ENCODE measurements at places on chromosomes 6 and 20.

DNA sequence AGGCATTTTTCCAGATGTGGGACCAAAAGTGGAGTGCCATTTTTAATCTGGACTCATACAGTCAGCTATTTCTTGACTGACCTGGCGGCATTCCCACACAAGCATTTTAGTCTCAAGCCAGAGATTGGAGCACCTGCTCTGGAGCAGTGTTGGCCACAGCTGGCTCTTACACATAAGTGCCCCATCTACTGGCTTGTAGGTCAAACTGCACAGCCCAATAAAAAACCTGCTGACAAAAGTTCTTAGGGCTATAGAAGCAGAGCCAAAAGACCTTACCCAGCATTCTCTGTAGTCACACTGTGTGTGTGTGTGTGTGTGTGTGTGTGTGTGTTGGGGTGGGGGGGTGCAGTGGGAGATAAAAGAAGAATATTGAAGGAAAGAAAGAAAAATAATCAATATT is 38.6 kb upstream of the SENP6 start:
- DNase-seq: no peak

- no peak for DNase-seq
Measured at GRCh38 chr20:58168843-58169242, 59.6 kb downstream of the ANKRD60 start.

GRCh38 chr6:149012040-149012545 is 265.3 kb downstream of the UST start:
- DNase-seq: no peak

GRCh38 chr20:45229264-45230056 is 8.3 kb downstream of the SEMG2 start:
- DNase-seq: peak; percentile 6

- no peak for DNase-seq
Measured at GRCh38 chr6:38110481-38110971, 291.0 kb downstream of the ZFAND3 start.

GRCh38 chr6:20217891-20218290 is 5.6 kb upstream of the MBOAT1 start:
- DNase-seq: no peak

DNA sequence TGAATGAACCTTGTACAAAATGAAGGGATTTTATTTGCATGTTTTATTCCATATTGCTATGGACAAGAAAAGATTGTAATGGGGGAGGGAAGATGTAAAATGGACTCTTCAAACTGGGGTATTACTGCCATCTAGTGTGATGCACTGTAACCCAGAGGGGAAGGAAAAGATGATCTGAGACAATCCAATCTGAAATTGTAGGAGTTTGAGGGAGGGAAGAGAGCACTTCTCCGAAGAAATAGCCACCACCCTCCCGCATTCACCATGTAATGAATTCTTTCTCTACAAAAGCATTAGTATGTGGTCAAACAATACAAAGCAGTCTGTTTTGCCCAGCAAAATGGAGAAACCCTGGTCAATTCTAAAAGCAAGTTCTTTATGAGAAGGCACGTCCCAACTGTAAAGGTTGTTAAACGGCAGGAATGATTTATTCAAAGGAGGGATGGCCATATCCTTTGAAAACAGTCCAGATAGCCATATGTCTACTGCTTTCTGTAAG is 679.5 kb upstream of the NRSN1 start:
- DNase-seq: no peak

- DNase-seq: no peak
Measured at GRCh38 chr20:2006452-2007361, 12.8 kb upstream of the PDYN start.

DNA sequence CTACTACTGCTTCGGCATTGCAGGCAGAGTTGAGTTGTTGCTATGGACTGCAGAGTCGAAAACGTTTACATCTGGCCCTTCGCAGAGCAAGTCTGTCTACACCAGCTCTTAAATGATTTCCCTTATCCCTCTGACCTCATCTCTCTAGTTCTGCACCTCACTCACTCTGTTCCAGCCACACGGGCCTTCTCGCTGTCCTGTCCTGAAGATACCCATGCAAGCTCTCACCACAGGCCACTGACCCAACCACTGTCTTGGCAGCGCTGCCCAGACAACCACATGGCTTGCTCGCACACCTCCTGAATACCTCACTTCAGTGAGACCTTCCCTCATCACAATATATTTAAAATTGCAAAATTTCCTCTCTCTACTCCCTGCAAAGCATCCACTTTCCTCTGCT is 31.4 kb downstream of the B4GALT5 start:
- DNase-seq: no peak

- no peak for DNase-seq
Measured at GRCh38 chr20:57474816-57475215, 50.1 kb downstream of the CTCFL start.

GRCh38 chr6:63571361-63572043 is 778 bp upstream of the LOC128125822 start:
- DNase-seq: peak; percentile 20

DNA sequence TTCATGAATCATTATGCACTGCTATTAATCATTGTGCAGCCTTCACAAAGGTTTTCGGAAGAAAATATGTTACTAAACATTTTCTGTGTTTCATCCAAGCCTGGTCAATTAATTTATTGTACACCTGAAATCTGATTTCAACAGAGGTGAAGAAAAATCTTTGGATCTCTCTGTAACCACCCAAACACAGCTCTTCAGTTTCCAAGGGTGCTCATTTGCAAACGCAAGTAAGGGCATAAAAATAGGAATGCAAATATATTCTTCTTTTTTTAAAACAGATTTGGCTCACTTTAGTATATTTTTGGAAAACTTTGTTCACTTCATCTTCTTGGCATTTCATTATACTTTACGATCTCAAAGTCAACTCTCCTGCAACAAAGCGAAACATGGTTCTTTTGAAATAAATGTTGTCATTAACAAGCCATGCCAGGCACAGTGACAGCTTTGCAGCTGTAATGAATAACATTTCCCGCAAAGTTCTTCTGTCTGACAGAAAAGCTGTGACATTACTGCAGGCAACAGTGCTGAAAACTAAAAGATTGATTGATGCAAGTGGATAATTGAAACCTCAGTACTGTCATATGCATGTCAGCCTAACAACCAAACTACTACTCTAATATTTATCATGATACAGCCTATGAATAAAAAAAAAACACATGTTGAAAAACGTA is 348.3 kb downstream of the FRK start:
- DNase-seq: no peak

GRCh38 chr6:99789767-99790166 is 183.1 kb downstream of the PRDM13 start:
- no peak for DNase-seq

- no peak for DNase-seq
Measured at GRCh38 chr20:33709905-33710541, 10.1 kb downstream of the PXMP4 start.

DNA sequence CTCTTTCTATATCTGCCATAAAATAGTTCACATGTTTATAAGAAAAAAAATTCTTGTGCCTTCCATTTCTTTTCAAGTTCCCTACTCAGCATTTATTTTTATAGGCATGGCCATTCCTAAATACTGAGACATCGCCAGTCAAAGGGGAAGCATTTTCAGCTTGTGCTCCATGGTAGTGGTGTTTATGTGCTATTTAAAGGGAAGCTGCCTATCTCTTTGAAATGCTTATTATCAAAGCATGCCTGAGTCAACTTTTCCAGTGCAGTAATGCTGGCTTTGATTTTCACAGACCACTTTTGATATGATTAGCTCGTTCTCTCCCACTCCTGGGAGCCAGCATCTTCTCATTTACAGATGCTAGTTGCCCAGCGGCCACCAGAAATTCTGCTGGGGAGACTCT is 124.1 kb upstream of the RIN2 start:
- DNase-seq: no peak

- DNase-seq: no peak
Measured at GRCh38 chr6:140256248-140256647, 881.8 kb upstream of the CITED2 start.

GRCh38 chr20:40887105-40887504 is 141.5 kb upstream of the TOP1 start:
- DNase-seq: no peak

DNA sequence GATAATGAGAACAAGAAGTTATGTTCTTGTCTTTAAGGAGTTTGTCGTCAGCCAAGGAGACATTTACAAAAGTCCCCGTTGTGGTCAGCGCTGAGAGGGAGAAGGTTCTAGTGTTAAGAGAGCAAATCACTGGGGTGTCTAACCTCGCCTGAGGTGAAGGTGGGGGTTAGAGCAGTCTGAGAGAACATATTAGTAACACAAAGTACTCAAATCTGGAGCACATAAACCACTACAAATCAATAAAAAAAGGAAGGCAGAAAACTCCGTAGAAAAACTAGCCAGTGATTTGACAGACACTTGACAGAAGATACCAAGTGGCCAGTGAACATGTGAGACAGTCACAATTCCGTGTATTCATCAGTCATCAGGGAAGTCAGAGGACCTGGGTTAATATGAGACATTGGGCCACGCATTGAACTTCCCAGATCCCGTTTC is 45.4 kb downstream of the CDS2 start:
- no peak for DNase-seq

- DNase-seq: no peak
Measured at GRCh38 chr6:6525933-6526332, 62.6 kb upstream of the LY86 start.

- no peak for DNase-seq
Measured at GRCh38 chr6:153898360-153899059, 140.5 kb upstream of the OPRM1 start.

DNA sequence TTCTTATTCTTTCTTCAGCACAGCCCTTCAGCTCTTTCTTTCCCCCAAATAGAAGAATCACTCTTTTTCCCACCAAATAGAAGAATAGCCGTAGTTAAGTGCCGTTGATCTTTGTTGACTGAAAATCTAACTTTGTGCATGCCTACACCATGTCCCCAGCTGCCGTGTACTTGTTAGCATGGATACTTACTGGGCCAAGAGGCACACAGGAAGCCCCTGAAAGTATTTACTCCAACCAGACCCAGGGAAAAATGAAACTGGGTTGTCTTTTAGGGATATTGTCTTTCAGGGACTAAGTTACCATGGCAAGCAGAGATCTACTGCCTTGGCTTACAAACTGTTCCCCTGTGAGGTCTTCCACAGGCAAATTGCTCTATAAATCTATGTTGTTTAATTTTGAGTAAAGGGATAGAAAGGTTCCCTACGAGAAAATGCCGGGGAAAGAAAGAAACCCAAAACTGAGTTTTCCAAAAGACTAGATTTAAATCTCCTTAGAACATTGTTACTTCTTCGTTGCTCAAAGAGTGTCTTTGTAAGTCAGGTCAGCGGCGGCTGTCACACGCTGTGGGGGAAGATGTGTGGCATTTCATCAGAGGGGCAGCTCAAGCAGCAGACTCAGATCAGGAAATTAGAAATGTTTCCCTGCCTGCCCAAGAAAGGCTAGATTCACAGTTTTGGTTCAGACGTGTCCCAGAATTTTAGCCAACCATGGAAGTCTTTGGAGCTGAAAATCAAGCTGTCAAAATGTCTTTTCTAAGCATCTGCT is 188.2 kb upstream of the PRND start:
- no peak for DNase-seq

DNA sequence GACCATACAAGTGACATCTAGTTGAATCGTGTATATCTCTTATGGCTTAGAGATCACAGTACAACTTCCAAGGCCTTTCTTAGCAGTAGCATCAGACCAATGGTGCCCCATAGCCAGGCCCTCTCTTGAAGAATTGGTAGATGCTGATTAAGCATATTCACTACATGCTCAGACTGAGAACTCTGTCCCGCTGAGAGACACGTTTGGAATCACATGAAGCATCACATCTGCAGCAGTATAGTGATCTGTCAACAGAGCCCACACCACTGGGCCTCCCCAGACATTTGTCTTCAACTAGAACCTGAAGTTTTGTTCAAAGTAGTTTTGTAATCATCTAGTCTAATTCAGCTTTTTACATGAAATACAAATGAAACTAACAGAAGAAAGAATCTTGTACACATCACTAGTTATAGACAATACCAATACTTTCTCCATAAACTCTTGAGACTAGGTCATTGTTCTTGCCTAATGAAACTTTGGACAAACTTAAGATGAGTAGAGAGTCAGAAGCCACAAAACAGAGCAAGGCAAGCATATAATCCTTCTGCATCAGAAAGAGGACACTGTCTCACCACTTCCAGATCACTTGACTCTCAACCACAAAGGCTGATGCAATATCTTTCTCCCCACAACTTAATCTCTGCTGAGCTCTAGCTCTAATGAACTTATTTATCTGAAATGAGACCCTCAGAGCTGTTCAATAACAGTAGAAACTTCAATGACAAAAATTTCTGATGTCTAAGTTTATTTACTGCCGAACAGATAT is 182.7 kb downstream of the TBX18 start:
- DNase-seq: no peak

DNA sequence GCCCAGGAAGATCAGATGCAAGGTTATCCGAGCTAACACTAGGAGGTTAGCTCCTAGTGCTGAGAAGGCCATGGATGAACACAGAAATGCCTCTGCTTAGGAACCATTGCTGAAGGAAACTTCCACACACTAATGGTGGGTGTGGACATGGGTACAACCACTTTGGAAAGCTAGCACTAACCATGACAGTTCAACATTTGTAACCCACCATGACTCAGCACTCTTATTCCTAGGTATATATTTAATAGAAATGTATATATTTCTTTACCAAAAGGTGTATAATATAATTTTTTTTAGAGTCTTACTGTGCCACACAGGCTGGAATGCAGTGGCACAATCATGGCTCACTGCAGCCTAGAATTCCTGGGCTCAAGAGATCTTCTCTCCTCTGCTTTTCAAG is 85.3 kb upstream of the BTBD3 start:
- DNase-seq: no peak

DNA sequence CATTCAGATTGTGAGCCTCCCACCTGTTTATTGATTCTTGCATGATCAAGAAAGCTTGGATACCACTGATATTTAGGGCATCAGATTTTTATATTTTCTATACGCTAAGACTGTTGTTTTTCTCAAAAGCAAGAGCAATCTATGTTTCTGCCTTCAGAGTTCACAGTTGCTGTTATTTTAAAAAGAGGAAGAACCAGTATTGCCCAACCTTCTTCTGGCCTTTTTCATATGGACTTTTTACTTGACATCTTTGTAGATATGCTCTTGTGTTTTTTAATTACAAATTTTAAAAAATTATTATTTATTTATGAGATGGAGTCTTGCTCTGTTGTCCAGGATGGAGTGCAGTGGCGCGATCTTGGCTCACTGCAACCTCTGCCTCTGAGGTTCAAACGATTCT is 28.9 kb downstream of the SLC17A5 start:
- DNase-seq: no peak

- DNase-seq: no peak
Measured at GRCh38 chr6:92297101-92297500, 1122.3 kb downstream of the EPHA7 start.
